ENCODE measurements at places on chromosomes 2 and 18. TPM values are rescaled to one million over a fixed set of nuclear protein-coding genes. Genes with fewer than 3 reads are reported as not detected.

Gene HOXD11
- total RNA-seq: not detected

Gene SCYGR5
- not detected for total RNA-seq

Gene PLCD4
- total RNA-seq: 2.6 TPM

Gene CBLN2
- not detected for total RNA-seq

Gene VWC2L
- not detected for total RNA-seq

All from airway epithelial cell (primary cell).